ENCODE measurements at places on chromosomes 1 and 21.

DNA sequence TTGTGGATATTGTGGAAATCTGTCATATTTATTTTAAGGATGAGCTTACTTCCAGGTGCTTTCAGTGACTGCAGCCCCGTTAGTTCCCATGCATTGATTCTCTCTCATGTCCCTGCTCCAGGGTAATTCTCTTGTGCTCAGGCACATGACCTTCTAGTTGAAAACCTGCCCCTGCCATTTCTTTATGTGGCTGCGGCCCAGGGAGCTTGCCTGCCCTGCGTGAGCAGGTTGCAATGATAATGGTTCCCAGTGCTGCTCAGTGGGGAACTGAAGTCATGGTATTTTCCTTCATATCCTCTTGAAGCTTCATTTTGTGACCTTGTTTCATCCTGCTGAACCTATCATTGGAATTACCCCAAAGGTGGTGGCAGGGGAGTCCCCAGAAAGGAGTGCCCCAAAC, 229.8 kb downstream of the DISC1 start:
- no peak for DNase-seq

- DNase-seq: no peak
Observed at GRCh38 chr1:907611-908451, 15.9 kb upstream of the SAMD11 start.

DNA sequence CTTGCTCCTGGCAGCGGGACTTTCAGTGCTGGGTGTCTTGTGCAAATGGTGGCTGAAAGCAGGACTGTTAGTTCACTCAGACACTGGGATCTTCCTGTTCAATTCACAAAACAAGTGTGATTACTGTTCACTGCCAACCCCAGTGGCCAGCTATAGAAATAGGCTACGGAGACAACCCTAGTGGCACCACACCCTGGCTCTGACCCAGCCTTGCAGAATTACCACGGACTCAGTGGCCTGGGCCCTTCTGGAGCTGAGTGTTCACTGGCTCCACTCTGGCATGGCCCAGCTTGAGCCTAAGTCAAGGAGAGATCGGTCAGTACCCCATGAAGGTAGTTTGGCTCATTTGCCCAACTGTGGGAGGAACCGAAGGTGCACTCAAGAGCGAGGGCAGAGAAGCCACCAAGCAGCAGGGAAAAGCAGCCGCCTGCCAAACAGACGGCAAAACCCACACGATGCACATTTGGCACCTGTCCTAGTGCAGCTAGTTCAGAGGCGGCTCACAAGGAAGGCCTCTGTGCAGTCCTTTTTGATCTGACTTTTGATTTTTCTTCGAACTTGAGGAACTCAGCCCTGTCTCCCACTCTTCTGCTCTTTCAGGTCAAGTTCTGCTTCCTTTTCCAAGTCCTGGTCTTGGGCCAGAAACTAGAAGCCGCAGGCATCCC, 5.9 kb downstream of the KIAA2013 start:
- DNase-seq: no peak

DNA sequence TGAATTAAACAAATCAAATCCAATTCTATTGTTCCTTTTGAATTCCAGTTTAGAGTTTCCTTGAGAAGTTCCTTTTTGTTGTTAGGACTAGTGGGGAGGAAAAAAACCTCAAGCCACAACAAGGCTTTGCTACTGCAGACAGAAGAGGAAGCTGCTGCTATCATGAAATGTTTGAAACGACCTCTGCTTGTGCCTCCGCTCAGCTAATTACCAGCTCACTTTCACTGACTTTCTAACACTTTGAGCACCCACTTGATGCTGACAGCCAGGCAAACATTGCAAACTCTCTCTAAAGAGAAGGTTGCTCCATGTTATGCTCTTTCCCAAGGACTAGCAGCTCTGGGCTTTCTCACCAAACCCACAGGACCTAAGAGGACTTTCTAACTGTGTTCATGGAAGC, 203.9 kb upstream of the PROX1 start:
- no peak for DNase-seq

GRCh38 chr1:211736351-211736915, 61.0 kb upstream of the NEK2 start:
- DNase-seq: no peak

- no peak for DNase-seq
Observed at GRCh38 chr1:32870615-32871363, at the start of gene FNDC5. TSS of gene FNDC5 (minus strand) at chr1:32870912.

DNA sequence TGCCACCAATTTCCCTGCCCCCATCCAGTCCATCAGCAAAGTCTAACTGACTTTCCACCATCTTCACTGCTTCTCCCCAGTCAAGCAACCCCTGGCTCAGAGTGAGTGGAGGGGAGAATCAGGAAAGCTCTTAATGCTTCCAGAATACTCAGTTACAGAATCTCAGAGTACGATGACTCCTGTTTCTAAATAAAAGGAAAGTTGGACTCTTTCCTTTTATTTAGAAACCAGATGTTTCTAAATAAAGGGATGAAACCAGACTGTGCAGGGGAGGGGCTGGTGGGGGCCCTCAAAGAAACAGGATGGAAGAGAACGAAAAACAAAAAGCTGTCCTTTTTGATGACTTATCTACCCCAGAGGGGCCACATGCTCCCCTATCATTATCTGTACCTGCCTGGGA, 85.2 kb upstream of the PPM1J start:
- DNase-seq: no peak

GRCh38 chr1:93822730-93823425, 56.1 kb downstream of the DNTTIP2 start:
- no peak for DNase-seq

DNA sequence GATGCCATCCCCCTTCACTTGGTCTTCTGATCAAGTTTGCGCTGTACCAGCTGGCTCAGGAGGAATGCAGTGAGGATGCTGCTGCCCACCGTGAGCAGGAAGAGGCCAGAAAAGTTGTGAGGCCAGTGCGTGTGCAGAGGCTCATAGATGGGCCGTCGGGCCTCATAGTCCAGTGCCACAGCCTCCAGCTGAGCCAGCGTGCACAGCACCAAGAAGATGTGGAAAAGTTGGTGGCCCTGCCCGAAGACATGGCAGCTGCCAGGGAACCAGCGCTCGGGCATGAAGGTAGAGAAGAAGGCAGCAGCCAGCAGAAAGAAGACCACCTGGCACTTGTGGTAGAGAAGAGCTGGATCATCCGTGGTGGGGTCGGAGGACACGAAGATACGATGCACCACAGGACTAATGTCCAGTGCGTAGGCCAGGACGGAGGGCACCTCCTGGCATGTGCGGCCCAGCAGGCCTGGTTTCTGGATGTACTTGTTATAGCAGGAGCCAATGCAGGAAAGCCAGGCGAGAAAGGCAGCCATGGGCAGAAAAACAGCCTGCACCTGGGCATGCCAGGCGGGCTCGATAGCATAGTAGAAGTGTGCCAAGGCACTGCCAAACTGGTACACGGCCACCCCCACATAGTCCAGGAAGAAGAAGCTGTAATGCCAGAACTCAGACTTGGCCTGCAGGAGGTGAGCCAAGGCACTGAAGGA, 3.7 kb upstream of the AUNIP start:
- DNase-seq: no peak

DNA sequence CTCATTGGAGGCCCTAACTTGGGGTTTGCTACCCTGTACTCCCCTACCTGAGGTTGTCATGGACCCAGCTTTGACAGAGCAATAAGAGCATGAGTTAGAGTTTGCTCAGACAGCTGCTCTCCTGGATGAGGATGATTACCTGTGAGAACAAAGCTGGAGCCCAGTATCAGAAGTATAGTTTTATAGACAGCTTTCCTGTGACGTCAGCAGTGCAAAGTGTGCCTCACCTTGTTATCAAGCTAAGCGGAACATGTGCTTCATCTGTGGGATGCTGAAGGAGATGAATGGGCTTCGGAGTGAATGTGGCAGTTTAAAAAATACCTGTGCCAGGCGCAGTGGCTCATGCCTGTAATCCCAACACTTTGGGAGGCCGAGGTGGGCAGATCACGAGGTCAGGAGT, 5.4 kb upstream of the WDR47 start:
- DNase-seq: no peak

- DNase-seq: no peak
Observed at GRCh38 chr1:32345289-32345827, 9.3 kb upstream of the MARCKSL1 start.

DNA sequence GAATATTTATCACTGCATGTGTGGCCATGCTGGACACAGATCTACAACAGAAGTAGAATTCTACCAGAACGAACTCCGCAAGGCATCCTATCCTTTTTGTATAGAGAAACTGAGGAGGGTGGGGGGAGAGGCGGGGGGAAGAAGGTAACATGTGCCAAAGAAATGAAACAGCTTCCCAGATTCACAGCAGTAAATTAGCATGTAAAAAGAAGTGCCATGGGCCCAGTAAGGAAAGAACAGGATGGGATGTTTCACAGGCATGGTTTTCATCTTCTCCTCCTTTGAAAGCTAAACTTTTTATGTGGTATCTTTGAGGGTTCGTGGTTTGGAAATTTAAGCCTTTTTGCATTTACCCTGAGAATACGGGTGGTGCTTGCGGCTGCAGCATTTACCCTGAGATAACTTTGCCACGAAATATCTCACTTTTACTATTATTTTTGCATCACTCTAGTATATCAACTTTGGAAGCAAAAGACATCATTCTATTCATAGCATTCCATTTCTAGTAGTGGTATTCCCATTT, 168.9 kb downstream of the TPR start:
- DNase-seq: no peak

DNA sequence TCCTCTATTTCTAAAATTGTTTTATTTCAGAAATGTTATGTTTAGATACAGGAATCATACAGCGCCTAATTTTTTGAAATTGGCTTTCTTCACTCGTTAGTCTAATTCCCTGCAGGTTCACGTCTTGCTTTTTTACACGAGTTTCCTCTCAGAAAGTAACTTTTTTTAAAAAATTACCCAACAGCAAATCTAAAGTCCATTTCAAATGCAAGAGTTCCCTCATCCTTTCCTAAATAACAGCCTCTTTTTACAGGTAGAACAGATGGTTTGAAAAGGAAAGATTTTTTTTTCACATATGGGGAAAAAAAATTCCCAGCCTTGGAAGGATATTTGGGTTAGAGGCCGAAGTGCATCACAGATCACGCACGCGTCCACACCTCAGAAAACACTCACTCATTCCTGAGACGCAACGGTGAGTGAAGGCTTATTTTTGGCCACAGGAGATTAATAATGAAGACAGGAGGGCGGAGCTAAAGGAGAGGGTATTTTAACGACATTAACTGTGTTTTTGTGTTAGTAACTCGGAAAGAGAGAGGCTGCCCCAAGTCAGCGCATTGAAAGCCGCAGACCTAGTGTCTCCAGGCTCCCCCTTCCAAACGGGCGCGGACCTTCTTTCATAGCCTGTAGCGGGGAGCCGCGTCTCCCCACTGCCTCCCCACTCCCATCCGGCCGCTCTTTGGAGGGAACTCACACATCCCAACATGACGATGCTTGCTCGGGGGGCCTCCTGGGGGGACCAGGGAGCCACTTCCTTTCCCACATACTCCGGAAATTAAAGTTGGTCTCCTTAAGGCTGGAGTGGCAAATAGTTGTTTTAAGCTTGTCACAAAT, 969 bp upstream of the RIPK4 start:
- no peak for DNase-seq

- DNase-seq: no peak
Observed at GRCh38 chr1:209657140-209657879, 5.1 kb upstream of the LAMB3 start.

GRCh38 chr1:41161846-41162245, 80.3 kb downstream of the SCMH1 start:
- DNase-seq: no peak

GRCh38 chr1:37998913-37999429, 6.3 kb downstream of the FHL3 start:
- no peak for DNase-seq

DNA sequence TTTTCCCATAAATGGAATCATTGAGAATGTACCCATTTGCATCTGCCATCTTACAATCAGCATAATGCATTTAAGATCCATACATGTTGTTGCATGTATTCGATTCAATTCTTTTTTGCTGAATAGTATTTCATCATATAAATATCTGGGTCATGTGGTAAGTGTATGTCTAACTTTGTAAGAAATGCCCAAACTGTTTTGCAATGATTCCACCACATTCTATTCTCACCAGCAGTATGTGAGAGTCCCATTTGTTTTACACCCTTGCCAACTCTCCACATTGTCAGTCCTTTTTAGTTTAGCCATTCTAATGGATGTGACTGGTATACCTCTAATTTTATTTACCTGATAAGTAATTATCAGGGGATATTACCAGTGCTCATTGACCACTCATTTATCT, 115.8 kb upstream of the PBX1 start:
- DNase-seq: no peak

DNA sequence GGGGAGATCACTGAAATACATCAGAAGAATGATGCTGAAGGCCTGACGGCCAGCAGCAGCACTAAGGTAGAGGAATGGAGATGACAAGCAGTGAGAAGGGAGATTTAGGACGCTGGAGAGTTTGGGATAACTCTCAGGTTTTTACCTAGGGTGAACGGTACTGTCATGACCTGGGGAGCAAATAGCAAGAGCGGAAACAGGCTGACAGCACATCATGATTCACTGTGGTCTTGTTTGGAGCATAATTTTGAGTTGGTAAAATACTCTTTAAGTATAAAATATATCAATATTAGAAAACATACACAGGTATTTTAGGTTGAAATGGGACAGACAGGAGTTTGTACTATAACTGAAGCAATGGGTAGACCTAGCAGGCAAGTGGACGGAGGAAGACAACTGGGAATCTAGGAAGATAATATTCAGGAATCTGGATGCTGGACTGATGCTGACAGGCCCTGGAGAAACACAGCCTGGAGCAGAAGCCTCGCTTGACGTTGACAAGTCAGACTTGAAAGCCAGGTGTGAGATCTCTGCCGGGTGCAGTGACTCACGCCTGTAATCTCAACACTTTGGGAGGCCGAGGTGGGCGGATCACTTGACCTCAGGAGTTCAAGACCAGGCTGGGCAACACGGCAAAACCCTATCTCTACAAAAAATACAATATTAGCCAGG, 33.3 kb downstream of the ALG14 start:
- no peak for DNase-seq

GRCh38 chr1:218700666-218701065, 355.5 kb downstream of the TGFB2 start:
- no peak for DNase-seq

GRCh38 chr1:28157894-28158293, 18.6 kb downstream of the PTAFR start:
- no peak for DNase-seq

DNA sequence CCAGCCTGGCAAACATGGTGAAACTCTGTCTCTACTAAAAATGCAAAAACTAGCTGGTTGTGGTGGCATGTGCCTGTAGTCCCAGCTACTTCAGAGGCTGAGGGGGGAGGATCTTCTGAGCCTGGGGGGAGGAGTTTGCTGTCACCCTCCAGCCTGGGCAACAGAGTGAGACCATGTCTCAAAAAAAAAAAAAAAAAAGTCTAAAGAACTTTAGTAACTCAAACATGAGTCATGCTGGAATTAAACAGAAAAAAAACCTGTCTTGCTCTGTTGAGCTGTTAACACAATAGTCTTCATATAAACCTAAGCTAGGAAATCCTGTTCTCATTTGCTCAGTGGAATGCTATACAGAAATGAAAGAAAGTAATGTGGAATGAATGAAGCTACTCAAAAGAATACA, 16.7 kb upstream of the DISP1 start:
- DNase-seq: no peak

All from stimulated activated CD4-positive, alpha-beta T cell treated with anti-CD3 and anti-CD28 coated beads, TNF-alpha, amount 100 ng/mL, for 1 hour (primary cell).